ENCODE measurements at places on chromosomes 12 and 14.

DNA sequence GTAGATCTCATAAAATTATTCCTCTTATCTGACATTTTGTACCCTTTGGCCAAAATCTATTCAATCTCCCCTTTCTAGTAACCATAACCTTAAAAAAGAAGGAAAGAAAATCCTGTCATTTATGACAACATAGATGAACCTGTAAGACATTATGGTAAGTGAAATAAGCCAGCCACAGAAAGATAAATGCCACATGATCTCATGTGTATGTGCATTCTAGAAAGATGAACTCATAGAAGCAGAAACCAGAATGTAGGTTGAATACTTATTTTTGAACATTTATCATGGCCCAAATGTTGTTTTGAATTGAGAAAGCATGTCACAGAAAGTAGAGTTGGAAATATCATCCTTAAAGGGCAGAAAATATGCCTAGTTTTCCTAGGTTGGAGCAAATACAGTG lies 1053.6 kb downstream of the SLC6A15 start:
- no peak for DNase-seq

GRCh38 chr12:85831327-85831990 lies 4.8 kb downstream of the RASSF9 start:
- no peak for DNase-seq

DNA sequence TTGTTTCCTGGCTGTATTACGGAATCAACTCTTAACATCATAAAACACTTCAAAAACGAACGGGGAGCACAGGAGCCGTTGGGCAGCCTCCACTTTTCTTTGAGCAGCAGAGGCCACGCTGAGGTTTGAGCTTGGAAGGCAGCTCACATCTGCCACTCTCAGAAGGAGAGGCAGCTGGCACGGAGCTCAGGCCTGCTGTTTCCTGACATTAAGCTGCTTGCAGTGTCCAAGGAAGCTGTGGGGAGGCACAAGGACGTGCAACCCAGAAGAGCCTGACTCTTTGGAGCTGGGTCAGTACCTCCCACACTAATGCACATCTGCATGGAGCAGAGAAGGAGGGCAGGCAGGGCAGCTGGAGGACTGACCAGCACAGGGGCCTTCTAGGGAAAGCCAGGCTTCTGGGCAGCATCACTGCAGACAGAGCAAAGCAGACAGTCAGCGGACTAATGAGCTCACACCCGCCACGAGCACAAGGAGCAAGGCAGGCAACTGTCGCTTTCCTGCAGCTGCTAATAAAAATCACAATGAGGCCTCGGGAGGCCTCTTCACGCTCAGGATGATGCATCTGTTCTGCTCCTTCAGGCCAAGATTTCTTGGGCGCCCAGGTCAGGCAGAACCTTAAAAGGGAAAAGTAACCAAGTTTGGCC lies 211.1 kb downstream of the GLT1D1 start:
- peak; percentile 39 for DNase-seq

- DNase-seq: peak; percentile 62
Measured at GRCh38 chr12:77685112-77685511, 145.6 kb upstream of the NAV3 start.

- no peak for DNase-seq
Measured at GRCh38 chr14:85415015-85415712, 114.8 kb upstream of the FLRT2 start.

Measured in NCI-H1092 (cell line).